GM12878 (cell line): ENCODE measurements at places on chromosomes 7 and 10.

DNA sequence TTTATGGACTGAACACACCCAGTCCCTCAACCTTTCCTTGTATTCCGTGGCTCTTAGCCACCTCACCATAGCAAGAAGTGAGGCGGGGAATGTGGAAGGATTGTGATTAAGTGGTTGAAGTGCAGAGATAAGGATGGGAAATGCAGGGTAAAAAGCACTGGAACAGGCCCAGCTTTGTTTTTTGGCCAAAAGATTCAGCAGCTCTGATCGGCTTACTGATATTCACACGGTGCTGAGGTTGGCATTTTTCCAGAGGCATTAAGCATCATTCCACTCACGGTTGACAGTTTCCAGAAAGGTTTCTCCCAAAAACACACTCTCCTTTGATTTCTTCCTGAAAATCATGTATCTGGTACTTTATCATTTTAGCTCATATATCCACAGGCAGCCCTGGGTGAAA lies 544.2 kb downstream of the CNTNAP2 start:
- DNase-seq: no peak

DNA sequence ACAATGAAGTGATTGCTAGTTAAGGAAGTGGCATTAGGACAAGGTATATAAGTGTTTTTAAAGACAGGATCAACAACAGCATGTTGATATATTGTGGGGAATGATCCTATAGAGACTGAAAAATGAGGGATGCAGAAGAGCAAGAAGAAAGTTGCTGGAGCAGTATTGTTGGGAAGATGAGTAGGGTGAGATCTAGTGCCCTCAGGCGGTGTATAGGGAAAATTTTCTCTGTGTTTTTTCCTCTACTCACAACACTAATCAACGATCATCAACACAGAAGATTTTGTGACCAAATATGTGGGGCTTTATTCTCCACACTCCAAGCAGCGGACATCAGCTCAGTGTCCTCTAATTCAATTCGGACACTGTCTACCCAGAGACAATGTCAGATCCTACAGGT lies 9.6 kb upstream of the PTTG1IP2 start:
- DNase-seq: no peak

DNA sequence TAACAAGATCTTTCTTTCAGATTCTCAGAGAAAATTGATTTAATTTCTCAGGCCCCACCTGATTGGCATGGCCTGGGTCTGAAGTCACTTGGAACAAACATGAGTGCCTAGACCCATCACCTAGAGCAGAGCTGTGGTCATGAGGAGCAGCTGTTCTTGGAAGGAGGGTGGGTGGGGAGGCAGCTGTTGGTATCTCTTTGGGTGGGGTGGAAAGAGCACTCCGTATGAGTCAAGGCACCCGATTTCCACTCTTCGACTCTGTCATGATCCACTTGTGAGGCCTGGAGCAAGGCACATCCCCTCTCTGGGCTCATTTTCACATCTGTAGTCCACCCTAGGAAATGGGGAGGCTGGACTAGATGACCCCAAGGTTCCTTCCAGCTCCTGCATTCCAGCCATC lies 156.7 kb downstream of the C10orf105 start:
- no peak for DNase-seq

GRCh38 chr10:130398090-130398994 lies 262.2 kb downstream of the GLRX3 start:
- DNase-seq: no peak

GRCh38 chr7:55048221-55048859 lies 29.5 kb downstream of the EGFR start:
- no peak for DNase-seq
